T47D (cell line): ENCODE measurements at places on chromosomes 16 and 17.
A peak's percentile ranks its signal among the peaks of the same experiment; 100 is the strongest.

DNA sequence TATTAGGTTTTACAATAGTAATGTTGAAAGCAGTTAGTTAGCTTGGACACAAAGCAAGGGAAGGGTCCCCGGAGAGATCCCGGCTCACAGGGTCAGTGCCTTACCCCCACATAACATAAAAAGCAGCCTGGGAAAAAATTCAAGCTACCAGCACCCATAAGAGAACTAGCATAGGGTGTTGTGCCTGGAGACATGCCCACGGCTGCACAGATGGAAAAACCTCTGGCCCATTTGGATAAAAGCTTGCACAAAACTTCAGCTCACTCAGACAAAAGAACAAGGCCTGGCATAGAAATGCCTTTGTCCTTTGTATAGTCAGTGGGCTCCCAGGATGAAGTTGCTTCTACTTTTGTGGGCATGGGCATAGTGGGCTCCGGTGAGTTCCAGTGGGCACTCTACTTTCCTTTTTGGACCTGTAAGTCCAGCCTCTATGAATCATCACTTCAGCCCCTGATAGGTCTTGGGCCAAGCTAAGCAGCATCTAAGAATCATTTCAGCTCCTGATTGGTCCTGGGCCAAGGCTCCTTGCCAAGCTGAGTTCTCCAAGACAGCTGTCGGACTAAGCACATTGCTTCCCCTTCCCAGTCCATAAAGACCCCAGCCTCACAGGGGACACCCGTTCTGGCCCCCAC lies 1.3 kb upstream of the RDM1 start:
- DNase-seq, result no peak

DNA sequence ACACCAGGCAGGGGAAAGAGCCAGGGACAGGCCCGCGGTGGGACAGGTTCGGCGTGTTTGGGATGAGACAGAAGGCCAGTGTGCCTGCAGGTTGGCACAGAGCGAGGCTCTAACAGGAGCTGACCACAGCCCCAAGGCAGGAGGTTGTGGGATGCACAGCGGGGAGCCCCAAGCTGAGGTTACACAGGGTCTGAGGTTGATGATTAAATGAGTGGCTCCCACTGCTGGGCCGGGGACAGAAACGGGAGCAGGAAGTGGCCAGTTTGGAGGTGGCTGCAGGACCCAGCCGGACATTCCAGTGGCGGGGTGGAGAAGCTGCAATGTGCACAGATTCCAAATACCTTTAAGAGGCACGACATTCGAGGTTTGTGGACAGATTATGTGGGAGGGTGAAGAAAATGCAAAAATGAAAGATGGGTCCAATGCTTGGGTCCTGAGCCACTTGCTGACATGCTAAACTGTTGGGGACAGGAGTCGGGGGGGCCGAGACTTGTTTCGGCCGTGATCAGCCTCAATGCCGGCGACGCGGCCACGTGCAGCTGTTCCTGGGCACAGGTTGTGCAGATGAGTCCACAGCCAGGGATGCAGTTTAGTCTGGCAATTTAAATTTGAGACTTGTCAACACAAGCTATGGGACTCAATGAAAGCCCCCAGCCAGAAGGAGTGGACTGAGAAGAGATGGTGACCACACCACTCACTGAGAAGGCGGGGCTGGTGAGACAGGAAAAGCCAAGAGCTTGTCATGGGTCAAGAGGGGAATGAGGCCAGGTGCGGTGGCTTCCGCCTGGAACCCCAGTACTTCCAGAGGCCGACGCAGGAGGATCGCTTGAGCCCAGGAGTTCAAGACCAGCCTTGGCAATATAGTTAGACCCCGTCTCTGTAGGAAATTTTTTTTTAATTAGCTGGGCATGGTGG lies 8.7 kb downstream of the ENPP7 start:
- DNase-seq, result peak; percentile 87

- no peak for DNase-seq
Measured at GRCh38 chr17:80830020-80830780, 161.4 kb upstream of the CHMP6 start.

GRCh38 chr16:70460737-70461261 lies 6.4 kb downstream of the FCSK start:
- DNase-seq, result no peak

- no peak for DNase-seq
Measured at GRCh38 chr17:32564325-32564724, 77.5 kb downstream of the CDK5R1 start.
